Pulmonary artery endothelial cell (primary cell): ENCODE measurements at places on chromosomes 5 and 9.

GRCh38 chr9:98989036-98990000, 45.6 kb downstream of the COL15A1 start:
- no peak for DNase-seq

DNA sequence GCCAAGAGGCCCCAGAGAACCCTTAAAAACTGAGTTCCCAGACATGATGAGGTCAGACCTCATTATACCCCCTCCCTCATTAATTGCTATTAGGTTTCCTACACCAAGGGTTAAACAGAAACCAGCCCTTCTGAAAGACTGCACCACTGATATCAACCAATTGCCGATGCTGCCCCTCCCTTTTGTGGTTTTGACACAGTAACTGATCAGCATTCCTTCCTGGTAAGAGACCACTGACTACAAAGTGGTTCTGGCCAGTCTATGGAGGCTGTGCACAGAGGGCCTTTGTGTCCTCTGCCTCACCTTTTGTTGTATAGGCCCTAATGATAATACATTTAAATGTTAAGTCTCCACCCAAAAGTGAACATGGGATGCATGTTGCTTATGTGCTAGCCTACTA, 201.5 kb downstream of the FRMD3 start:
- DNase-seq: no peak

GRCh38 chr9:121233906-121234831, 32.5 kb upstream of the RAB14 start:
- no peak for DNase-seq

DNA sequence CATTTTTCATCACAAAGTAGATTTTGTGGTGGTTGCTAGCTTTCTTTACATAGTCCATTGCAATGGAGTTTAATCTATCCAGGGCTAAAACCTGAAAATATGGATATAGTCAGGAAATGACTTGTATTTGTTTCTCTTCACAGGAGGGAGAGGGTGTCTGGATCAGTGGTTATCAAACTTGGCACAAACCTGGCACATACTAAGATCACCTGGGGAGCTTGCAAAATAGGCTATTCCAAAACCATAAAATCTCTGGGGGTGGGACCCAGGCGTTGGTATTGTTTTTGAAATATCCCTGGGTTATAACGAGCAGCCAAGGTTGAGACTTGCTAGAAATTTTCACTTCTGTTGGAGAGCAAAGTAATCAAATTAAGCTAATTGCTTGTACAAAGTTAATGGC, 179.9 kb downstream of the PCSK1 start:
- no peak for DNase-seq

DNA sequence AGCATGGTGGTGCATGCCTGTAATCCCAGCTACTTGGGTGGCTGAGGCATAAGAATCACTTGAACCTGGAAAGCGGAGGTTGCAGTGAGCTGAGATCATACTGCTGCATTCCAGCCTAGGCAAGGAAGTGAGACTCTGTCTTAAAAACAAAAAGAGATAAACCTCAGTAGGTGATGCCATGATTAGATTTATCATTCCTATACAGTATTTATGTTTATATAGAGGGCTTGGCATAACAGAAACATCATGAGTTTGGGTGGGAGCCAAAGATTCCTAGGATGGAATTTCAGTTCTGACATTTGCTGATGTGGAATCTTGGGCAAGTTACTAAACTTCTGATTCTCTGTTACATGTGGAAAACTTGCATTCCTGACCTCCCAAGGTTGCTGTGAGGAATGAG, 22.3 kb downstream of the RFK start:
- DNase-seq: no peak

DNA sequence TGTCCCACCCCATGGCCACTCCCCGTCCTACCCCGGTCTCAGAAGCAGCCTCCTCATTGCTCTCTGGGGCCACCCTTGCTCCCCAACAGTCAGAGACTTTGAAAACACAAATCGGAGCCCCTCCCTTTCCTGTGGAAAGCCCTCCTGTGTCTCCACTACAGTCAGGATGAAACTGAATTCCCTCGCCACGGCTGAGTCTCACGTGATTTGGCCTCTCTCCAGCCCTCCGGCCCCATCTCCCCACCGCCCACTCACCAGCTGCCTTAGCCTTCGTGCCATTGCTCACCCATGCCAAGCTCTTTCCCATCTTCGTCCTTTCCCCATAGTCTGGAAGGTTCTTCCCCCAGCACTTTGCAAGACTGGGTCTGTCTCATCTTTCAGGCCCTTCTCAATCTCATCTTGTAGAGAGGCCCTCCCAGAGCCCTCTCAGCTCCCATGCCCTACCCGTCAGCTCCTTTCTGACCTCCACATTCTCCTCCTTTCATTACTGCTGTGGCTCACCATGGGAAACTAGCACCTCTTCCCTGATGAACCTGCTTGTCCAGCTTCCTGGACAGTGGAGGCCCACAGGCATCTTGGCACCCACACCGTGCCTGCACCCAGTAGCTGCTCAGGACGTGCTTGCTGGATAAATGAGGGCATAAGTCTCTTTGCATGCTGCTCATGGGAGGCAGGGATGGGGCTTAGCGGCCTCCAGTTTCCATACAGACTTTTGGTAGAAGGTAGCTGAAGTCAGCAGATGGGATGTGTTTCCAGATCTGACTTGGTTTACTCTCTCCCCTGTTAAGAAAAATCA, 126.4 kb upstream of the COL5A1 start:
- no peak for DNase-seq

- DNase-seq: no peak
Observed at GRCh38 chr5:113527746-113528145, 14.3 kb downstream of the YTHDC2 start.

DNA sequence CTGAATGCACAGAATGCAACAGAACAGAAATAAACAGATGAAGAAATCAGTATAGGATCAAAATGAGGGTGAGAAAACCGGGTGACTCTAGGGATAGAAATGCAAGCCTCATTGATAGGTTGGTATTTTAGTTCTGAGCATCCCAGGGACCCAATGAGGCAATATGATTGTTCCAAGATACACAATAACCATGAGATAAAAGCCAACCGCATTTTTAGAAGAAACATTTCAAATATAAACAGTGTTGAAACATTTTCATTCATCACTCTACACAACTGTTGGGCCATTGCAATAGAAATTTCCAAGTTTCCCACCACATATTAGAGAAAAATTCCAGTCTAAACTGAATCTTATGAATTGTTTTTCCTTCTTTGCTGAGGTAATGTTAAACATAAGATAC, 452.3 kb upstream of the PTGER4 start:
- DNase-seq: no peak

GRCh38 chr5:52961274-52961681, 27.9 kb upstream of the ITGA2 start:
- no peak for DNase-seq

GRCh38 chr9:91776409-91777291, 173.4 kb downstream of the ROR2 start:
- no peak for DNase-seq
